ENCODE measurements at places on chromosomes 11 and 22. TPM values are rescaled to one million over a fixed set of nuclear protein-coding genes. Genes with fewer than 3 reads are reported as not detected.
A peak's percentile ranks its signal among the peaks of the same experiment; 100 is the strongest.

DNA sequence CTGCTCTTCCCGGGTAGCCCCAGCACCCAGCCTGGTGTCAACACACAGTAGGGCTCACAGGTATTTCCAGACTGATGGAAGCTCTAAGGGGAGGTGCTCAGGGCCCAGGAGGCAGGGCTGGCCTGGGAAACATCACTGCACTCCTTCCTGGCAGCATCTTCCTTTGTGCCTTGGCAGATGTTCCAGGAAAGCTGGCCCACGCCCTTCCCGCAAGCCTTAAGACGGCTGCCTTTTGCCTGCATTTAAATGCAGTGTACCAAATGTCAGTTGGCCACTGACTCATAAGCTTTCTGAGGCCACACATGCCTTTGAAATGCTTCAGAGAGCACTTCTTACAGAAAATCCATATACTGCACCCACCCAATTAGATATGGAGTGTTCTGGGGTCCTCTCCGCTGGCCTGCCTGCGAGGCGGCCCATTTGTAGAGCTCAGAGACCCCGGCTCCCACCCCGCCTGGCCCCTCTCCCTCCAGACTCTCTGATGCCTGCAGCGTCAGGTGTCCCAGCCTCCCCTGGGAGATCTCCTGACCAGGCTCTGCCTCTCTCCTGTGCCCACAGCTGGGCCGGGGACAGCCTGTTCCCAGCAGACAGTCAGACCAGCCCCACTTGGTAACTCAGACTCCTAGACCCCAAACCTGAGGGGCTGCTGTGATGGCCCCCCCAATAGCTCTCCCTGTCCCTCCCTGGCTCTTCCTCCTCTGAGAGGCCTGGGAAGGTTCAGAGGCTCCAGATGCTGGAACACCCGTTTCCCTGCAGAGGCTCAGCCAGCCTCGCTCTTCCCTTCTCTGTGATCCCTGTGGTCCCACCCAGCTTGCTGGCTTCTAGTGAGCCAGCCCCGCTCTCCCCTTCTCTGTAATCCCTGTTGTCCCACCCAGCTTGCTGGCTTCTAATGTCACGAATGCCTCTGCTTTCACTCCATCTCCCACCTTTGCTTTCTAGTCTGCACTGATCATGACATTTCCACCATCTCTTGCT, 47.6 kb upstream of the THY1 start:
- DNase-seq = peak; percentile 87

DEPDC7 gene
- 4.7 TPM for total RNA-seq

DNA sequence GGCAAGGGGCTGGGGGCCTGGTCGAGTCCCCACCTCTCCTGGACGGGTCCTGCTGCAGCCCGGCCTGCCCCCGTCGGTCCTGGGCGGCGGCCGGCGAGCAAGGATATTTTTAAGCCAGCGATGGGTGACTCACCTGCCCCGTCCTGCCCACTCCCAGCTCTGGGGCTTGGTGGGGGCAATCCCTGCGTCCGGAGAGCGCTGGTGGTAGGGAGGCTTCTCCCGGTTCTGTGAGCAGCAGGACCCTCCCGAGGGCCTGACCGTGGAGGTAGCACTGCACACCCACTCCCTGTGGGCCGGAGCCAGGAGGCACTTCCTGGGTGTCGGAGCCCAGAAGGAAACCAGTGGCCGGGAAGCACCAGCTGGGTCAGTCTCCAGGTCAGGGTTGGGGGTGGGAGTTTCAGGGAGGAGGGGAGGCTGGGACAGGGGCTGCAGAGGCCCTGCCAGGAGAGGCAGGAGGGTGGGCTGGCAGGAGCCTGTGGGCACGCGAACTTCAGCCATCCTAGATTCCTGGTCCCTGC, 467 bp downstream of the EPS8L2 start:
- DNase-seq = no peak

DNA sequence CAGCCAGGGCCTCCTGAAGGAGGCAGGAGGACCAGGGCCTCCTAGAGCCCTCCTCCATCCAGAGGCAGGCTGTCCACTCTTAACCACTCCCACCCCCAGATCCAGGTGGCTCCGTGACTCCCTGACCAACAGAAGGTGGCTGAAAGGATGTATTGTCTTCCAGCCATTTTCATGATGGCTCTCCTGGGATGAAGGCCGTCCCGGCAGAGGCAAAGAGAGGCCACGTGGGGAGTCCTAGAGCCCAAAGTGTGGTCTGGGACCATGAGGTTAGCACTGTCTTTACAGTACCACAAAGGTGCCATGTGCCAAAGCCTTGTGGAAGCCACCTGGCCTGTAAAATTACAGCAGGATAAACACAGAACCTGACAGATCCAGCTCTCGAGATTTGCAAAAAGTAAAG, 42.3 kb downstream of the DUSP8 start:
- no peak for DNase-seq

DNA sequence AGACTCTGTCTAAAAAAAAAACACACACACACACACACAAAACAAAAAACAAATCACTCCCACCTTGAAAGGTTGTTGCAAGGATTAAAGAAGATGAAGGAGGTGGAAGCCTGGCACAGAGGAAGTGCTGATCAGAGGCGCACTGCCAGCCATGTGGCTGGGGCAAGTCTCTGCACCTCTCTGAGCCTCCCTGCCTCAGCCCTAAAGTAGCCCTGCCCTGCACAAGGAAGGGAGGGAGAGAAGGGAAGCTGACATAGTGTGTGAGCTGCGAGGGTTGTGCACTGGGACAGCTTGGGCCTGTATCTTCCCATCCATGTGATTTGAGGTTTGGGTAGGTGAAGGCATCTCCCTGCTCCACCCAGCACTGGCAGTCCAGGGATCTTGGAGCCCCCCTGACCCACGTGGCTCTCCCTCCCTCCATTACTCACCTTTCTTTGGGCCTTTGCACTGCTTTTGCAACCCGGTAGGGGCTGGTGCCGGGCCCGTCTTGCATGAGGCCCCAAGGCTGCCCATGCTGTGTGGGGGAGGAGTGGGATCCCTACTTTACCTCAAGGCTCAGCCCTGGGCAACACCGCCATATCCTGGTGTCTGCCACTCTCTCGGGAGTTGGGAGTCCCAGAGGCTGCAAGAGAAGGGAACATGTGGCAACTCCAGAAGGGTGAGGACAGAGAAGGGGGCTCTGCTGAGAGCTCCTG, 30.5 kb downstream of the IFT27 start:
- DNase-seq = peak; percentile 75

DNA sequence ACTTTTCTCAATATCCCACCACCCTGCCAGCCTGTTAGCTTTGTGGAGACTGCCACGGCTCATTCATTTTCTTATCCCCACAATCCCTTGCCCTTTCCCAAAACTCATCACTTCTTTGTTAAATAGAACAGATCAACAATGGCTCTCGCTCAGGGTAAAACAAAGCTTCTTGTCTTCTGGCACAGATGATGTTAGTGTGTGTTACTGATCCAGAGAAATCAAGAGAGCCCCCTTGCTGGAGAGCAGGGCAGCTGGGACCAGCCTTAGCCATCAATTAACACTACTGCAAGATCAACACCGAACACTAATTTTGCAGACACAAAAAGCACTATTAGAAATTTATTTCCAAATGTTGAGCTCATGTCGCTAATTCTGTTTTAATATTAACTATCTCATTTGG, 420.9 kb downstream of the TENM4 start:
- DNase-seq = no peak

- no peak for DNase-seq
Measured at GRCh38 chr11:64249038-64249437, 2.3 kb upstream of the PLCB3 start.

DBX1 gene
- total RNA-seq = not detected

CASTOR1 gene
- total RNA-seq = 27.1 TPM

GRCh38 chr11:93392867-93393266, 62.3 kb downstream of the DEUP1 start:
- no peak for DNase-seq

OR52E1 gene
- total RNA-seq = not detected

GRCh38 chr11:44923806-44924205, 26.9 kb downstream of the TP53I11 start:
- DNase-seq = no peak
